ENCODE measurements at places on chromosomes 13 and 19.

DNA sequence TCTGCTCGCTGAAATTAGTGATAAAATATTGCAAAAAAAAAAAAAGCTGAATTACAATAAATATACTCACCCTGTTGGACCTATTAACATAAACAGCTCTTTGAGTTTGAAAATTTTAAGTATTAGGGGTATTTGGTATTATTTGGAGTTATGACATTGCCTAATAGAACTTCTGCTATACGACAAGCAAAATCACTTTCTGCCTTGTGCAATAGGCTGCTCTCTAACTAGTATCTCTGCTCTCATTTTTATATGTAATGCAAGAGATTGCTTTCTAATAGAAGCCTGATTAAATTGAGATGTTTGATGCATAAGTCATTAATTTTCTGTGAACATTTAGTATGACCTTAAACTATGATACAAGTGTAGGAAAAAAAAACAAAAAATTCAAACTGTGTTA is 5.3 kb downstream of the RGS9BP start:
- no peak for DNase-seq

DNA sequence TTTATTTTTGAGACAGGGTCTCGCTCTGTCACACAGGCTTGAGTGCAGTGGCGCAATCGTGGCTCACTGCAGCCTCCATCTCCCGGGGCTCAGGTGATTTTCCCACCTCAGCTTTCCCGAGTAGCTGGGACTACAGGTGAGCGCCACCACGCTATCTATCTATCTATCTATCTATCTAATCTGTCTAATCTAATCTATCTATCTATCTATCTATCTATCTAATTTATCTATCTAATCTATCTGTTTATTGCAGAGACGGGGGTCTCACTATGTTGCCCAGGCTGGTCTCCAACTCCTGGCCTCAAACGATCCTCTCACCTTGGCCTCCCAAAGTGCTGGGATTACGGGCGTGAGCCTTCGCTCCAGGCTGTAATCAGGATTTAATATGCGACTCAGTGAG is 587 bp downstream of the ZNF613 start:
- no peak for DNase-seq

GRCh38 chr19:3346677-3347353 is 19.6 kb upstream of the NFIC start:
- DNase-seq: no peak

GRCh38 chr13:43991773-43992201 is 112.1 kb downstream of the LACC1 start:
- DNase-seq: no peak

- no peak for DNase-seq
These were observed 56.0 kb downstream of the F2RL3 start for GRCh38 chr19:16944626-16945363.

DNA sequence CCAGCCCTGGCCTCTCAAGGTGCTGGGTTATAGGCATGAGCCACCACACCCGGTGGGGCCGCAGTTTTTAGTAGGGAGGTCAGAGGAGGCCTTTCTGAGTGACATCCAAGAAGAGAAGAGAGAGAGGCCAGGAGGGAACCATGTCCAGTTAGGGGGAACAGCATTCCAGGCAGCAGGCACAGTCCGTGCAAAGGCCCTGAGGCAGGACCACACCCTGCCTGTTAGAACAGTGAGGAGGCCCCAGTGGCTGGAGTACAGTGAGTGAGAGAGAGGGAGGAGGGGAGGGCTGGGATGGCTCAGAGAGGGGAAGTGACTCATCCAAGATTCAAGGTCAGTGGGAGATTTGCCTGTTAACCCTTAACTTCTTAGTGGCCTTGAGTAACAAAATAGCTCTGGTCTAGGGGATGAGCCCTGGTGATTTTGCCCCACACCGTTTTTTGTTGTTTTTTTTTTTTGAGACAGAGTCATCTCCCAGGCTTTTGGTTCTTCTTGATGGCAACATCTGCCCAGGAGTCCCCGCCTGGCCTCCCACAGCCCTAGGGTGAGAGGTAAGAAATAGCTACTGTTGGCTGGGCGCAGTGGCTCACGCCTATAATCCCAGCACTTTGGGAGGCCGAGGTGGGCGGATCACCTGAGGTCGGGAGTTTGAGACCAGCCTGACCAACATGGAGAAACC is 2.7 kb upstream of the PLIN3 start:
- DNase-seq: no peak

- no peak for DNase-seq
These were observed 50.5 kb upstream of the ZNF429 start for GRCh38 chr19:21454901-21455300.

- DNase-seq: no peak
These were observed 596.5 kb upstream of the MIR17HG start for GRCh38 chr13:90751026-90751425.

DNA sequence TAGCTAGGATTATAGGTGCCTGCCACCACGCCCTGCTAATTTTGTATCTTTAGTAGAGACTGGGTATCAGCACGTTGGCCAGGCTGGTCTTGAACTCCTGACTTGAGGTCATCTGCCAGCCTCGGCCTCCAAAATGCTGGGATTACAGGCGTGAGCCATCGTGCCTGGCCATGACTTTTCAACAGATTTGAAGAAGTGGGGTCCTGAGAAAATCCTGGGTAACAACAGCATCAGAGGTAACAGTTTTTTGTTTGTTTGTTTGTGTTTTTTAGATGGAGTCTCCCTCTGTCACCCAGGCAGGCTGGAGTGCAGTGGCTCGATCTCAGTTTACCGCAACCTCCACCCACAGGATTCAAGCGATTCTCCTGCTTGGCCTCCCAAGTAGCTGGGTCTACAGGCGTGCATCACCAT is 3.7 kb downstream of the JUNB start:
- DNase-seq: no peak

Data from activated T-helper 1 cell treated with anti-CD3 and anti-CD28 coated beads, Interleukin-2, amount 50 U/mL, for 16 hours (primary cell).